ENCODE measurements at places on chromosomes 7 and 10.
A peak's percentile ranks its signal among the peaks of the same experiment; 100 is the strongest.

GRCh38 chr7:35995334-35995733 lies 157.7 kb upstream of the EEPD1 start:
- DNase-seq: no peak

GRCh38 chr10:128382225-128382624 lies 256.0 kb upstream of the MKI67 start:
- no peak for DNase-seq

GRCh38 chr10:9209105-9209798 lies 1154.8 kb downstream of the GATA3 start:
- DNase-seq: peak; percentile 63

DNA sequence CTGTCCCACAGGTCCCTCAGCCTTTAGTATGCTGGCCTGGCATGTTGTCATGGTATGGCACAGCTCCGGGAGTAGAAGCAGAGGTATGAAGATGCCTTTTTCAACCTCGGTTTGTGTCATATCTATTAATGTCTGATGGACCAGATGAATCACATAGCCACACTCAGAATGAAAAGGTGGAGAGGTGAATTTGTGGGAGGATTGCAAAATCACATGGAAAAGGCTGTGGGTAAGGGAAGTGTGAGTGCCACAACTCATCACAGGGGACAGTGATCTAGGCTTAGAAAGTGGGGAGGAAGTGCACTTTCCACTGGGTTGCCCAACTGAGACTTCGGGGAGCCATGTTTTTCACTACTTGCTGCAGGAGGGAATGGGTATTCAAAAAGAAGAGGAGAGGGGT lies 190.7 kb downstream of the WDR11 start:
- DNase-seq: no peak

DNA sequence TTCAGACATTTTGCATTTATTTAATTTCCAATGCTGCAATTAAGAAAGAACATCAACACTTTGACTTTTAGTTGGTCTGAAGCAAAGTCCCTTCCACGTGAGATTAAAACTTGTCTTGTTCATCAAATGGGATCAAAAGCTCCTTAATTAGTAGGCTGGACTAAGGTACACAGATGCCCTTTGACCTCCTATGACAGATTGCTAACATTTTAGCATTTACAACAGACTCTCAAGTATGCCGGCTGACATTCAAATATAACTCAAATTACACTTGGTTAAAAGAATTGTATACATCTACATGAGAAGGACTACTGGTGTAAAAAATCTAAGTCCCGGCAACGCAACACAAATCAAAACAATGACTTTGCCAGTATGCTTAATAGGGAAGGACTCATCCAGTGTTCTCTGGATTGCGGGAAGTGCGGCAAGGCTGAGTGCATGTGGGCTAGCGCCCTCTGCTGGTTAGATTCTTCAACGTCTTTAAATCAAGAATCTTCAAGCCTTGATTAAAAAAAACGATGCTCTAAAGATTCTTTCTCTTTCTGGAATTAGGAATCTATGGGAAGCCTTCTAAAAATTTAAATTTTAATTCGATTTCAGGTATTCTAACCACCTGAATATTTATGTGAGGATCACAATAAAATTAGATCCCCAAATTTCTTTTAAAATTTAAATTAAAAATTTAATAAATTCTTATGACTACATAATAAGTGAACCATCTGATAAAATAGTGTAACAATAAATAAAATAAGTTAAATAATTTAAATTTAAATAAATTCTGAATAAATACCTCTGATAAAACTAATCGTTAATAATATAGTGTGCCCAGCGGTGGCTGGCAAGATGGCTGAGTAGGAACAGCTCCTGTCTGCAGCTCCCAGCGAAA lies 444.7 kb downstream of the DGKB start:
- peak; percentile 21 for DNase-seq

DNA sequence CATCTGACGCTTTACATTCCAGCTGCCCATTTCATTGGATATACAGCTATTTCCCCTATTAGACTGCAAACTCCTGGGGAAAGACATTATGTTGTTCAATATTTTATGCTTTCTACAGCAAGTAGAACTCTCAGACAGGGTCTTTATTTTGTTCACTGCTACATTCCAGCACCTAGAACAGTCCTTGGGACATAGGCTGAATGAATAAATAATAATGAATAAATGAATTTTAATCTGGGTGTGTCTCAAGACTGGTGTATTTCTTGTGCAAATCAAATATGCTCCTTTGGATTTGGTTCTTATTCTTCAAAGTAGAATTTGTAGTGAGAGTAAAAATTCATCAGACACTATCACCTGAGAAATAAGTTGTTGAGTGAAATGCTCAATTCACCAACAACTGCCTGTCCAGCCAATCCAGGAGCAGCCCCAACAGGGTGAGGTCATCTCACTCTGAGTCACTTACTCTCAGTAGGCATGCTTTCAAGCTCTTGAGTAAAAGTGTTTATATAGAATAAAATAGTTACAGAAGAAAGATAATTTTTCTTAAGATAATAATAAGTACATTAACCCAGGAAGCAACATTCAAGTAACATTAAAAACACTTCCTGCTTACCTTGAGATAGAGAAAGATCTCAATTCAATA lies 287.5 kb upstream of the NPVF start:
- no peak for DNase-seq

GRCh38 chr7:2680792-2681490 lies 7.1 kb upstream of the AMZ1 start:
- DNase-seq: no peak

- DNase-seq: no peak
Observed at GRCh38 chr10:124129471-124129870, 36.1 kb upstream of the CHST15 start.

GRCh38 chr10:98264378-98265065 lies 3.5 kb downstream of the LOXL4 start:
- DNase-seq: no peak

- no peak for DNase-seq
Observed at GRCh38 chr10:126422567-126422966, 34.3 kb upstream of the ADAM12 start.

- no peak for DNase-seq
Observed at GRCh38 chr10:113520690-113521474, 32.0 kb upstream of the HABP2 start.

DNA sequence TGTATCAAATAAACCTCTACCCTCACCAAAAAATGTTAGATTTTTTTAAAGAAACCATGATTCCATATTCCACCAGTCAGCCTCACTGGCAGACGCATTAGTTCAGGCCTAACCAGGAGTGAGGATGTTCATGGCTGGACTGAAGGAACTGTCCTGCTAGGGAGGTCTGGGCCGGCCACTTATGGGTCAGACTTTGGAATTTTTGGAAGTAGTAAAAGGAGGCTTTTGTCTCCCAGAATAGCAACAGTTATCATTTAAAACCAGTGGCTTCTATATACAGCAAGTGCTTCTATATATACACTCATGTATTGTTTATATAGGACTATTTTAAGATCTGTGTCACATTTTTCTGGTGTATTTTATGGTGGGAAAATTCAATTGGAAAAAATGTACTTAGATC lies 120.5 kb downstream of the CNNM2 start:
- no peak for DNase-seq

GRCh38 chr10:113178771-113179170 lies 228.7 kb downstream of the TCF7L2 start:
- no peak for DNase-seq

DNA sequence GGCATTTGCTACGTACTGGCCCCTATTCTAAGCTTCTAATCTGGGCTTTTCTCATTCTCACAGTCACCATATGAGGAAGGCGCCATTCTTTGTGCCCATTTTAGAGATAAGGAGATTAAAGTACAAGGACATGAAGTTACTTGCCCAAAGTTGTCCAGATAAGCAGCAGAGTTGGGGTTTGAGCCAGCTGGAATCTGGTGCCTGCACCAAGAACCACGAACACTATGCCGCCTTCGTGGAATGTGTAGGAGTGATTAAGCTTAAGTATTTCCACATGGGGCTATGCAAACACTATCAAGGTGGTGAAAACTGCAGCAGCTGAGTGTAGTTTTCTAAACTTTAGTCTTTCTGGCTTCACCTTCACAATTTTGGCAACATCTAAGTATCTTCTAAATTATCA lies 342.7 kb upstream of the ETV1 start:
- no peak for DNase-seq

DNA sequence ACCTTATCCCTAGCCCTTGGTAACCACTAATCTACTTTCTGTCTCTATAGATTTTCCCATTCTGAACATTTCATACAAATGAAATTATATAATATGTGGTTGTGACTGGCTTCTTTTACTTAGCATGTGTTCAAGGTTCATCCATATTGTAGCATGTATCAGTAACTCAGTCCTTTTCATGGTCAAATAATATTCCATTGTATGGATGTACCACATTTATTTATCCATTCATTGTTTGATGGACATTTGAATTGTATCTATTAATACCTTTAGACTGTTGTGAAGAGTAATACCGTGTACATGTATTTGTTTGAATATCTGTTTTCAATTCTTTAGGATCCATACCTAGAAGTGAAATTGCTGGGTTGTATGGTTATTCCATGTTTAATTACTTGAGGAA lies 210.2 kb downstream of the BMPER start:
- no peak for DNase-seq

DNA sequence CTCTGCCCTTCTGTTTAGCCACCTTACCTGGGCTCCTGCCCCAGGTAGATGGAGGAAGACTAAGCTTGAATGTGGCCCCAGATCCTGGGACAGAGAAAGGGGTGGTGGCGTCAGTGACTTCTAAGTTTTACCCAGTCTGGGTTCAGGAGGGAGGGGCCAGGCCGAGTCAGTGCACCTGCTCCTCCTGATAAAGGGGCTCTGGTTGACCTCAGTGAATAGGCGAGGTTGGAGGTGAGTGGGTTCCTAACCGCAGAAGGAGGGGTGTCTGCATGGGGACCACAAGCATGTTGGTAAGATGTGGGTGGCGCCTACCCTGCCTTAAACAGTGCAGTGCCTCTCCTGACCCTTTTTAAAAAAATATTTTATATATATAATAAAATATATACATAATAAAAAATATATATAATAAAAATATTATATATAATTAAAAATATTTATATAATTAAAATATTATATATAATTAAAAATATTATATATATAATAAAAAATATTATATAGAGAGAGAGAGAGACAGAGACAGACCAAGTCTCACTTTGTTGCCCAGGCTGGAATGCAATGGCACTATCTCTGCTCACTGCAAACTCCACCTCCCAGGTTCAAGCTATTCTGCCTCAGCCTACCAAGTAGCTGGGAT lies 97.3 kb upstream of the GTF2I start:
- DNase-seq: no peak

DNA sequence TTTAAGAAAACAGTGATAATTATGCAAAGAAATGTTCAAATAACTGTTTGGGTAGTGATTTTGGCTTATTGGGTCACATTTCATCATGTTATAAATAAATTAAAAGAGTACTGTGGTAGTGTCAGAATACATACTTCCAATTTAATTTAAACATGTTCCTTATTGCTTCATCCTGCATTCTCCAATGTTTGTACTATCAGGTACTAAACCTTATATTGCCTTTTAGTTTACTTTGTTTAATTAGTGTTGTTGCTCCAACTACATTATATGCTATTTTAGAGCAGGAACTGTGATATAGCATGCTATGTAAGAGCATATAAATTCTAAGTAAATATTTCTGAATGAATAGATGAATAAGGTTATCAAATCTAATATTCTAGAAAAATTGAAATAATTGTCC lies 40.9 kb downstream of the VTI1A start:
- no peak for DNase-seq

GRCh38 chr10:104274762-104275721 lies 6.1 kb downstream of the GSTO2 start:
- no peak for DNase-seq

DNA sequence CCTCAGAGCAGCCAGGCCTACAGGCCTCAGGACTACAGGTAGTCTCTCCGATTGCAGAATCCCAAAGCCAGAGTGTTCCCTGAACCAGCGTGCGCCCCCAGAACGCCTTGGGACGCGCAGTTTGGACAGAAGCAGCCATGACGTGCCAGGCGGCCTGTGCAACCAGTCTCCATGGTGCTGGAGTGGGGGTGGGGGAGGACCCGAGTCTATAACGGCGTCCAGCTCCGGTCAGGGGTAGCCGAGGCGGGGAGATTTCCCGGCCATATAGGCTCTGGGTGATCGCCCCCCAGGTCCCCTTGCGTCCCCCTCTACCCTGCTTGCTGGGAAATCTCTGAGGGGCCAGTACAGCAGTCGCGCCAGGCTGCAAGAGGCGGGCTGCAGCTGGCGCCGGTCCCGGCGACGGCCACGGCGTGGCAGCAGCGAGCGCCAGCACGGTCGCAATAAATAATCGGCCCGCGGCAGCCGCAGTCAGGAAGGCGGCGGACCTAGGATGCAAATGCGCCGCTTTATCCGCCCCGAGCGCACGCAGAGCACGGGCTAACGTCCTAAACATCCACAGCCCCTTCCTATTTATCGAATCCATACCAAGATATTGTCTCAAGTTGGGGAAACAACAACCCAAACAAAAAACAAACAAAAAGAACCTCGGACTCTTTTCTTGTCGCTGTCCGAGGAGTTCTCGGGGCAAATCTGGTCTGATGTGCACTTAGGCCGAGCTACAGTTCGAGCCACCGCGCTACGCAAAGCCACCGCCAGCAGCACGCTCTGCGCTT lies 1.6 kb downstream of the HOXA3 start:
- DNase-seq: peak; percentile 37

- DNase-seq: no peak
Observed at GRCh38 chr7:126211875-126212274, 1040.9 kb downstream of the GRM8 start.

DNA sequence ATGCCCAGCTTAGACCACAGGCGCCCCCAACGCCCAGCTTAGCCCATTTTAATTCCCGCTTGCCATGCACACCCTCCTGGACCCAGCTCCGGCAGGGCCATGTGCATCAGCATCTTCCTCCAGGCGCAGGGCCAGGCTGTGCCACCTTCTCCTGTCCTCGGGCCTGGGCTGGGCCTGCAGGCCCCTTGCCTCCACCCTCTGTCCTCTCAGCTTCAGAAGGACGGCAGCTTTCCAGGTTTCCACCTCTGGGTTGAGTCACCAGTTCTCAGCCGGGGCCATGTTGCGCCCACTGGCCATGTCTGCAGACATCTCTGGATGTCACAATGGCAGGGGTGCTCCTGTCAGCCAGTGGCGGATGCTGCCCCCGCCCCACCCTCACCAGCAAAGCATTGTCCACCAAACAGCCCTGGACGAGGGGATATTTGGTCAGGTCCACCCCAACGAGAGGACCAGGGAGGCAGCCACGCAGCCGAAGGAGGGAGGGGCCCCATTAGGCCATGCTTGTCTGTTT lies 59.1 kb upstream of the NKX6-2 start:
- no peak for DNase-seq

GRCh38 chr10:59027975-59028655 lies 148.3 kb upstream of the PHYHIPL start:
- DNase-seq: no peak

- DNase-seq: no peak
Observed at GRCh38 chr10:11204351-11204942, 186.8 kb downstream of the CELF2 start.

DNA sequence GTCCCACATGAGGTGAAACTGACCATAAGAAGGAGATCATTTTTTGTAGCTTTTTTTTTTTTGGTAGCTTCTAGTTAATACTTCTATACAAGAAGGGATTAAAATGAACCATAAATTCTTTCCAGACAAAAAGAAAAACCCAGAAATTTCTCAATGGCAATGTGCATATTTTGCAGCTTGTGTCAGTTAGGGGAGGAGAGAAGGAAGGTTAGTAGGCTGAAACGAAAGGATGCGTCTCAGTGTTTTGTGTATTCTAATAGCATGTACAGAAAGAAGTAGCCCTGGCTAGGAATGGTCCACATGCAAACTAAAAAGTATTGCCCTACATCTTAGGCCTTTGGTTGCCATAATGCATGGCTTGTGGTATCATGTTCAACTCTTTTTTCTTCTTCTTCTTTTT lies 90.6 kb downstream of the CACNB2 start:
- no peak for DNase-seq

- no peak for DNase-seq
Observed at GRCh38 chr7:134866617-134867016, 87.2 kb downstream of the CALD1 start.
